ENCODE measurements at places on chromosomes 7 and 10.
A peak's percentile ranks its signal among the peaks of the same experiment; 100 is the strongest.

DNA sequence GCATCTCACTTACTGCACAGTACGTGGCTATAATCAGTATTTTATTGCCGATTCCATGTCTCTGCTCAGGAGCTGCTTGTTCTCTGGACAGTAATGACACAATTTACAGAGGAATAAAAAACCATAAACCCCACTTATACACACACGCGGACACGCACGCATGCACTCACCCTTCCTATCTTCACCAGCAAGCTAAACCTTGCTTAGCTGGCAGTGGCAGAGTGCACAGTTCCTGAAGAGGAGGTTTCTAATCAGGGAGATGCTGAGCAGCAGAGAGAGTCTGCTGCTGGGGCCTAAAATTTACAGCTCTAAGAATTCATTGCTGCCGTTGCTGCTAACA is 66.3 kb downstream of the SND1 start:
- DNase-seq: no peak

DNA sequence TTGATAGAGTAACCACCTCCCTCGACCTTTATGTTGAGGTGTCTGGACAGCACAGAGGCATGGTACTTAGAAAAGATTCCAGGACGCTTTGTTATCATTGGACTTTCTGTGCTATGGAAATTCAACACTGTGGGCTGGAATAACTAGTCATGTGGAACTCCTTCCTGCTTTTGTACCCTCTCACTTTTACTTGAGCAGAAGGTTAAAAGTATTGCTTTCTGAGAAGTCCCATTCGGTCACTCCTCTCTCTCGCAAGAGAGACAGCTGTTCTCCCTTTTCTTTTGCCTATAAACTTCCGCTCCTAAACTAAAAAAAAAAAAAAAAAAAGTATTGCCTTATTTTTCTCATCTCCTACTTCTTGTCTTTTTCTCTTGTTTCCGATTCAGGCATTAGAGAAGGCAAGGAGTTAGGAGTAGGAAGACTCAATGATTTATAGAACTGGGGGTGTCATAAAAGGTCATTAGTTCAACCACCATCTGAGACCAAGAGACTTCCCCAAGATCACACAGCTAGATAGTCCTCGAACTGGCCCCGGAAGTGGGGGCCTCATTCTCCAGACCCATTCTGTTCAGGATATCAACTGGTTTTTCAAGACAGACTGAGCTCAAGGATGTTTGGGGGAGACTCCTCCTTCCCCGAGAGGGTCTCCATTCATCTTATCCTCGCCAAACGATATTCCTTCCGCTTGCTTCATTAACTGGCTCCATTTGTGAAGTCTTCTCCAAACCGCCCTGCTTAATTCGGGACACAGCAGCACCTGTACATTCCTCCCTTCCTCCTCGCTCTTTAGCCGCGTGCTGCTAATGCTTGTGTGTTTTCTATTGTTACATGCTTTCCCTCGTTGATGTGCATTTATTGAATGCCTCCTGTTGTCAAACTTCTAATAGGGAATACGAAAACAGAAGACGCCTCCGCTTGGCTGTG is 995 bp upstream of the INPP5F start:
- no peak for DNase-seq

- no peak for DNase-seq
Observed at GRCh38 chr10:61354401-61354975, 98.7 kb downstream of the TMEM26 start.

GRCh38 chr7:157391036-157391710 is 54.4 kb downstream of the DNAJB6 start:
- DNase-seq: no peak

DNA sequence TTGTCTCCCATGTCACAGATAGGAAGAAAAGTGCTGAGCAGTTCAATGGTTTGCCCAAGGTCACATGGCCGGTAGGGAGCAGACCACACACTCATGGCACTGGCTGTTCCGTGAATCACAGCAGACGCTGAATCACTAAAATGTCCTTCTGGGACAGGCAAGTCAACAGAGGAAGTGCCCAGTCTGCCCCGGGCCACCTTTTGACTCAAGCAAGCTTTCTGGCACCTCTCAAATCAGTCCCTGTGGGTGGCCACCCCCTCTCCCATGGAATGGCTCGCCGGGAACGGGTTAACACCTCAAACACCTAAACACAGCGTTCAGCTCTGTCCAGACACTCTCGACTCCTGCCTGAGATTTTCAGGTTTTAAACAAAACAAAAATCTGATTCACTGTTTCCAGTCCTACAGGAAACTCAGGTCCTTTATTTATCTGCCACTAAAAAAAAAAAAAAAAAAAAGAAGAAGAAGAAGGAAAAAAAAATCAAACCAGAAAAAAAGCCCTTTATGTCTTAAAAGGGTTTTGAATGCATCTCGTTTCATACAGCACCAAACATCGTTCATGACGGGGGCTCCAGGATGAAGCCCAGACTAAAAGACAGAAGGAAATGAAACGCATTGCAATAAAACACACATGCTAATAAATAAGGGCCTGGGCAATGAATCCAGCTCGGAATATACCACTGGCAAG is 15.5 kb downstream of the CARD11 start:
- peak; percentile 9 for DNase-seq

DNA sequence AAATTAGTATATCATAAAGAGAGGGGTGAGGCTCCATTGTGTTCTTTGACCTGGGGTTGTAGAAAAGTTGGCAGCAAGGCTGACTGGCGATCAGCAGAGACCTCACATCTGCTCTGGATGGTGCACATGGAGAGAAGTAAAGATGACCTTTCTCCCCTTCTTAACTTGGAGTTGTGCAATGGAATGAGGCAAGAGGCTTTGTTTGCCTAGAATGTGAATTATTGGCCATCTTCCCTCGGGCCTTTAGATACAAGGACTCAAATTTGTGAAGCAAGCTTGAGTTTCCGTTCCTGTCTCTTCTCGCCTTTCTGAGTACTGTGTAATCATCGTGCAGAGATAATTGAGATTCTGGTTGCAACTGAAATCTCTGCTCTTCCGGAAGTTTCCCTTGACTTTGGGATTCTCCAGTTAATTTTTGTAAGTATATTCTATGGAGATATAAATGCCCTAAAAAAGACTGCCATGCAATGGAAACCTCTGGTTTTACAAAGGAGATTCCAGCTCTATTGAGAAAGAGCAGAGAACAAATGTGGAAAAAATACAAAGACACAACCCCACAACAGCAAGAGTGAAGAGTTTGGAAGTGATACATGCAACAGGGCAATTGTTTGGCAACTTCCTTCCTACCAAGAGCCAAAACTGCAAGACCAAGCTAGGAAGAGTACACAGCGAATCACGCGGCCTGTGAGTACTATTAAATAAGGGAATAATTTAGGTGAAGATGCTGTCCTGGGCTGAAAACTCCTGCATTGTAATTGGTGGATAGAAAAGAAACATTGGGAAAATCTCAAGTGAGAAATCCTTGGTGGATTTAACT is 542.3 kb upstream of the NRP1 start:
- DNase-seq: no peak

GRCh38 chr10:123573236-123574108 is 92.7 kb upstream of the GPR26 start:
- no peak for DNase-seq

GRCh38 chr10:88490231-88490980 is 92.7 kb downstream of the RNLS start:
- no peak for DNase-seq

GRCh38 chr10:61900829-61901792 is at the start of gene ARID5B:
Gene ARID5B (plus strand): TSS chr10:61901699. CDS start chr10:61901710, 11 bp downstream.
- DNase-seq: no peak

- no peak for DNase-seq
Observed at GRCh38 chr7:116028787-116029186, 1.8 kb downstream of the TFEC start.

GRCh38 chr10:78838141-78838657 is 230.6 kb upstream of the ZMIZ1 start:
- no peak for DNase-seq

DNA sequence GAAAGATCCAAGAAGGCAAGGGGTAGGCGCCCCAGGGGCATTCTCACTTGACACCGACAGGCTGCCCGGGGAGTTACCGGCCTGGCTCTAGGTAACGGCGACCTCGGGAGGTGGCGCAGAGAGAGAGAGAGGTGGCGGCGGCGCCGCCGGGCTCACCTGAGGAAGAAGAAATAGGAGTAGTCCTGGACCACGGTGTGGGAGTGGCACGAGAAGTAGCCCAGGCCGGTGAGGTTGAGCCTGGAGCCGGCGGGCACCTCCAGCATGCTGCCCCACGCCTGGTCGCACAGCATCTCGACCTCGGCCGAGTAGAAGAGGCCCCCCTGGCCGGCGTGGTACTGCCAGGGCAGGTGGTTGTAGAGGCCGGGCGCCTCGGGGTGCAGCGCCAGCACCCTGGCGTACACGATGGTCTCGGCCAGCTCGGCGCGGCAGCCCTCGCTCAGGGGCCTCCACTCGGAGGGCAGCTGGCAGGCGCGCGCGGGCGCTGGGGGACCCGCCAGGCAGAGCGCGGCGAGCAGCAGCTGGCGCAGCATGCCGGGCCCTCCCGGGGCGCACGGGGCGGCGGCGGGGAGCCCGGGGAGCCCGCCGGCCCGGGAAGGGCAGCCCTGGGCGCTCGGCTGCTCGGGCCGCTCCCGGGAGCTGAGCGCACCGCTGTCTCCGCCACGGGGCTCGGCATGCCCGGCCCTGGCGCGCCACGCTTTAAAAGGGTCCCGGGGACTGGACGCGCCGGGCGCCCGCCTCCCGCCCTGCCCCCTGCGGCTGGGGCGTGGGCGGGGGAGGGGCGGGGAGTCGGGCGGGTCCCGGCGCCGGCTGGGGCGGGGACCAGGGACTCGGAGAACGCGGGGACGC is at the start of gene CCDC3:
Gene CCDC3, minus strand, starts transcription at position 673 of the 846 bp plus-strand sequence. Its CDS starts 143 bp downstream, at position 530.
- DNase-seq: no peak

DNA sequence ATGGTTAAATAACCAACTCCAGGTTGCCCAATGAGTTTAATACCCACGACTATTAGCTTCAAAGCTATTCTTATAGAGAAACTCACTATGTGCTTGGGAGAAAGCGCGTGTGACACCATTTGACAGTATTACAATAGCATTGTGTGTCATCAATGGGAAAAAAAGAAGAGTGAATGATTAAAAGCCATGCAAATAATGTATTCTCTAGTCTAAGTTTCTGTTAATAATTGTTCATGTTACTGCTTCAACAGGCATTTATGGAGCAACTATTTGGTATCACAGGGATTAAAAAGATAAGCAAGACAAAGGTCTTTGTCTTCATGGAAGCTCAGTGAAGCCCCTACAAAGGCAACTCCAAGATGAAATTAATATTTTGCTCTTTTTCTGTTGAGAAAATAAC is 47.2 kb downstream of the CAV1 start:
- no peak for DNase-seq

- no peak for DNase-seq
Observed at GRCh38 chr10:125629758-125630376, 53.1 kb downstream of the TEX36 start.

DNA sequence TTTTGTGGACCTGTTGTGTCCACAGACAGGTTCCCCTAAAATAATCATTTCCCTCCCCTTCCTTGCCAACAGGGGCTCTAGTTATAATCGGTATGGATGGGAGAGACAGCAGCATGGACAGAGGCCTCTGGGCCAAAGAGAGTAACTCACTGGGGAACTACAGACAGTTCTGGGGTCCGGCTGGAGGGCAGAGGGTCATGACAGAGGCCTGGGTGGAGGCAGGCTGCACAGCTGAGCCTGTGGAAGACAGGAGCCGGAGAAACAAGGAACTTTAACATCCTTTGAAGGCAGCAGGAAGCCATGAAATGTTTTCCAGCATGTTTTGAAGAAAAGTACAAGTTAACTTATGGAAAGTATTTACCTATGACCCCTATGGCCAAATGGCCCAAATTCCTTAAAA is 68.6 kb downstream of the PDIA4 start:
- DNase-seq: no peak

DNA sequence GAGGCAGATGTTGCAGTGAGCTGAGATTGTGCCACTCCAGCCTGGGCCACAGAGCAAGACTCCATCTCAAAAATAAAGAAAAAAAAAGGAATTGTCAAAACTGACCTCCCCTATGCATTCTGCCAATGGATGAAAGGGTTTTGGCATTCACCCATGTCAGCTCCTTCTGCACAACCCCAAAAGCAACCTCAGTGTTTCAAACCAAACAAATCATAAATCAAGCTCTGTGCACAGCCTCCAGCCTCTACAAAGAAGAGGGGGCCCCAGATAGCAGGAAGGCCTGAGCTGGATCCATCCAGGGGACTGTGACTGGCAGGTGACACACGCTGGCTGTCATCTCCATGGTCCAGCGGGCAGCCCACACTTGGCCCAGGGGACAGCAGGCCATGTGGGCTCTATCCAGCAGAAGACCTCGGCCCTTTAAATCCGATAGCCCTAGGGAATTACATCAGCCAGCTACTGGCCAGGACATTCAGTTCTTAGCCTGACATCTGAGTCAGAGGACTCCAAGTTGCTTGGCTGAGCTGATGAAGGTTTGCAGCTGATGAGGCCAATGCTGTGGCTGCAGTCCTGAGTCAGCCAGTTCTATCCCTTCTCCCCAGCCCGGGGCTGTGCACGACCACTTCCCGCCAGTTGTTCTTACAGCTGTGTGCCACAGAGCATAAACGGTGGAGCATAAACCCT is 52.0 kb upstream of the FIGNL1 start:
- DNase-seq: no peak

DNA sequence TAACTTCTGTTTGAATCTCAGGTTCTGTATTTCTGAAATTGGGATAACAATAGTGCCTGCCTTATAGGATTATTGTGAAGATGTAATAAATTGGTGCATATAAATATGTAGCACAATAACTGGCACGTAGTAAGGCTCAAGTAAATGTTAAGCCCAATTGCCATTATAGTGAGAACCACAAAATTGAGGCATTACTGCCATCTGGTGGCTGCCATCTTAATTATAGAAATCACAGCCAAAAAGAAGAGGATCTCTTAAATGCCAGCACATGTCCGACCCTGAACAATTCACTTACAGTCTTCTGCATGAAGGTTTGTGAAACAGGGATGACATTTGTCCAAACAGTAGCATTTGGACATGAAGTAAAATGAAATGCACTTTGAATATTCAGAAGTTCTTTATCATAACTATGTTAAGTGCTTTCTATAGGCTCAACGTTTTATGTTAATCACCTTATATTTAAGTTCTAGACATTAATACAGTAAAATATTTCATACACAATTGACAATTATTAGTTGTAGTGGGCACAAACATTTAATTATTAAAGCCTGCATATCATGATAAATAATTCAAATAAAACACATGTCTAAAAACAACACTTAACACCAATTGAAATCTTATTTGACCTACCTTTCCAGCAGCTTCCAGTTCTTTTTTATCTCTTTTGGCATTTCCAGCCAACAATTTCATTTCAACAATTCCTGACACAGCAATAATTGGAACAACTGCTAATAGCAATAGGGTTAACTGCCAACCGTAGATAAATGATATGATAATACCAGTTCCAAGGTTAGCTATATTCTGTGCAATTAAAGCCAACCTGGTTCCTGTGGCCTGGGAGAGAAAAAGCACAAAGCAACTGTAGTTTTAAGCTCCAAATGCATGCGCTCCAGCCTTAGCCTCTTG is 58.5 kb downstream of the ABCB4 start:
- peak; percentile 35 for DNase-seq

- DNase-seq: no peak
Observed at GRCh38 chr7:55223023-55223422, 142.1 kb upstream of the LANCL2 start.

- no peak for DNase-seq
Observed at GRCh38 chr7:24924375-24924774, 55.6 kb downstream of the OSBPL3 start.

- no peak for DNase-seq
Observed at GRCh38 chr7:80529362-80529761, 17.5 kb upstream of the GNAT3 start.

- DNase-seq: no peak
Observed at GRCh38 chr10:29703271-29703670, 68.5 kb upstream of the SVIL start.
